ENCODE measurements at places on chromosomes 3 and 15.
A peak's percentile ranks its signal among the peaks of the same experiment; 100 is the strongest.

DNA sequence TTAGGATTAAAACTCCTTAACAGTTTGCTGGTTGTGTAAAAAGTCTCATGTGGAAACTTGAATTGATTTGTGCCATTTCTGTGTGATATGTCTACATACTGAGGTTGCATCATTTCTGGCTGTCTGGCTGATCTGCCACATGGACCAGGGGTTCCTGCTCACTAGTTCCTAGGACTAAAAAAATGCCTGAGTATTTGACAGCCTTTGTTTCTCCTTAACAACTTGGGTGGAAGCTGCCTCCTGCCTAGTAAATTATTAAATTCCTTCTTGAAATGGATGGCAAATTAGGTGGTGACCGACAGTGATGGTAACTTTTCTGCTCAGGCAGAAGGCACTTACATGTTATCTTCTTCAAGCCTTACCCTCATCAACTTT, 226.9 kb upstream of the MRPL3 start:
- no peak for DNase-seq

DNA sequence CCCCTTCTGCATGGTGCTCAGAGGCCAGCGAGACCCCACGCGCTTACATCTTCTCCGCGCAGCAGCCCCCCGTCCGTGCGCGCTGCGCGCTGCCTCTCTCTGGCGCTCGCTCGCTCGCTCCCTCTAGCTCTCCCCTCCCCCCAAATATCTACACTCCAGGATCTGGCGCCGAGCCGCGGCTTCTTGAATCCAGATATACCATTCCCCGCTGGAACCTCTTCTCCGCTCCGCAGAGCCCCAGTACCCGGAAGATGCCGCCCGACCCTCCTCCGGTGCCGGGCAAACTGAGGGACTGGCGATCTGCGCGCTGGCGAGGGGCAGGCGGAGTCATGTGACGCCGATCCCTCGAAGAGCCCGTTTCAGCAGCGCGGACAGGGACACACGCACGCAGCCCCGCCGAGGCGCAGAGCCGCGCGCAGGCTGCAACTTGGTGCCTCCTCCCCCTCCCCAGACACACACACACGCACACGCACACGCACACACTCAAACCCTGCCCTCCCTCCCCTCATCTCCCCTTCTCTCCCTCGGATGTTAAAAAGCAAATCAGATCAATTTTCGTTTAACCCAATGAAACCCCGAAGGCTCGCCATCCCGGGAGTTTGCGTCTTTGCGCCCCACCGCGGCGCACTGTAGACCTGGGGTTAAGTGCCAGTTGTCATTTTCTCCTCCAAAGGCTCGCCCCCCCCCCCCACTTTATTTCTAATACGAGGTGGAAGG, at the start of gene RASGRF1:
RASGRF1 (minus strand) TSS at position 294 of the 717 bp plus-strand sequence; CDS start at position 12, 282 bp downstream.
- DNase-seq: no peak

GRCh38 chr15:72271895-72272212, 500 bp downstream of the PARP6 start:
- no peak for DNase-seq

DNA sequence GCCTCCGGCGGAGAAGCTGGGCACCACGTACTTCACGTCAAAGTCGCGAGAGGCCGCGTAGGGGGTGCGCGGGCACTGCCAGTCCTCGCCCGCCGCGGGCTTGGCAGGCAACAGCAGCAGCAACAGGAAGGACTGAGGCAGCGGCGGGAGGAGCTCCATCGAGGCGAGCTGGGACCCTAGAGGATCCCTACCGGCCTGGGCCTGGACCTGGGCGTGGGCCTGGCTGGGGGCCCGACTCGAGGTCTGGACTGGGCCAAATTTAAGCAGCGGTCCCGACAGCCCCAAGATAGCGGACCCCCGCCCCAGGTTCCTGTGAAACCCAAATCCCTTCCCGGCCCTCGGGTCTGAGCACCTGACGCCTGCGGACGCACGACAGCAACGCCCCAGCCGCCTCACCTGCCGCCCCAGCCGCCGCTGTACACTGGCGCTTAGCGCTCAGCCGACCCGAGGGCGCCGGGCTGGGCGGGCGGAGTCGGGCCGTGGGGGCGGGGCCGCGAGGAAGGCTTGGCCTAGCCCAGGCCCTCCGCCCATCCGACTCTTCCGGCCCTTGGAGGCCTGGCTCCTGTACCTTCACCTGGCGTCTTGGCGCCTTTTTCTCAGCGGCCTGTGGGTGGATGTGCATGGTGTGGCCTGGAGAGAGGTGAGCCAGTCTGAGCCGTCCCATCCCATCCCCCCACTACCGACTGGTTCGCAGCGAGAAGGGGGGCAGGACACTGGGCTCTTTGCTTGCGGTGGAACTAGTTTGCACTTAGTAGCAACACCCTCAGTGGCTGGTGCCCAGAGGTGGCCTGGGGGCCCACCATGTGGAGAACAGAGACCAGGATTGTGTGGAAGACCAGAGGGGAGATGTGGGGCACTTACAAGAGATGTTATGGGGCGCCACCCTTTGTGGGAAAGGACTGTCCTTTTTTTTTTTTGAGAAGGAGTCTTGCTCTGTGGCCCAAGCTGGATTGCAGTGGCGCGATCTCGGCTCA, at the start of gene MST1R:
MST1R (minus strand) TSS at position 423 of the 974 bp plus-strand sequence; CDS start at position 159, 264 bp downstream.
- DNase-seq: peak; percentile 85

GRCh38 chr3:42019953-42020260, 58.0 kb upstream of the ULK4 start:
- no peak for DNase-seq

DNA sequence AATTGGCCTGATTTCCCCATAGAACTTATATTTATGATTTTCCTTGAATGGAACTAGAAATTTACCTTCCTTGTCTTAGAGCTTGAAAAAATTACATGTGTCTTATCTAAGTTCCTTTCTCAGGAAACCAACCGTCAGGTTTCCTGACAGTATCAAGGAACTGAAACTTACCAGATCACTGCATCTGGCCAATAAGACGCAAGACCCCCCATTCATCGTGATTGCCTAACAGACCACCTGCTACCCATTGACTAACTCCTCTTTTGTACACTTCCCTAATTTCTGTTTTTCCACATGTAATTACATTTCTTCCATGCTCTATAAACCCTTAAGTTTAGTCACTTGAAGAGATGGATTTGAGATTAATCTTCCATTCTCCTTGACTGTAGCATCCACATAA, 517.2 kb upstream of the CBLB start:
- DNase-seq: no peak

GRCh38 chr15:29364426-29365078, 94.9 kb upstream of the NSMCE3 start:
- DNase-seq: no peak

DNA sequence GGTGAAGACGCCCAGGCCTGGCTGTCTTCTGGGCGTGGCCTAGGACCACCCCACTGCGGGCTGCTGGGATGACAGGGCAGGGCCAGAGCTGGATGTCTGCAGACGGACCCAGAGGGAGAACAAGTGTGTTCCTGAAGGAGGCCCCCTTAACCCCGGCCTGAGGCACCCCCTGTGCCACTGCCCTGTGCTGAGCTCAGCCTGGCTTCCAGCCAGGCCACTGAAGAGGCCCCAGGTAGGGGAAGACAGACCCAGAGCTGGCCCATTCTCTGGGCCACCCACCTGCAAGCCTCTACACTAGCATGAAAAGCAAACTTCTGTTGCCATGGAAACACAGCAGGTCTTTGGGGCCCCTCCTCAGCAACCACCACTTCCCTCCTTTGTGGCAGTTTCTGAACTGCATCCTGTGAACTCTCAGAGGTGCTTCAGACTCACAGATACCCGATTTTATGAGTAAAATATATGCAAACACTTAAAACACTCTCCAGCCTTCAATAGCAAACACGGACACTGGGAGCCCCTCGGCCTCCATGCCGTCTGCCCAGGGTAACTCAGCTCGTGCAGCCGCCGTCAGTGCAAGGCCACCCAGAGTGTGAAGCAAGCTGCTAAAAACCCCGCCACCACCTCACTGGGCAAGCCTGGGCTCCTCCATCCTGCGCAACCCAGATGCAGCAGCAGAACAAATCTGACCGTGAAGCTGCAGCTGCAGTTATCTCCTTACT, 42.5 kb downstream of the CMTM6 start:
- DNase-seq: peak; percentile 96

- DNase-seq: no peak
Observed at GRCh38 chr15:41675337-41675736, 15.1 kb downstream of the MGA start.

- no peak for DNase-seq
Observed at GRCh38 chr3:105885256-105885655, 16.4 kb upstream of the CBLB start.

DNA sequence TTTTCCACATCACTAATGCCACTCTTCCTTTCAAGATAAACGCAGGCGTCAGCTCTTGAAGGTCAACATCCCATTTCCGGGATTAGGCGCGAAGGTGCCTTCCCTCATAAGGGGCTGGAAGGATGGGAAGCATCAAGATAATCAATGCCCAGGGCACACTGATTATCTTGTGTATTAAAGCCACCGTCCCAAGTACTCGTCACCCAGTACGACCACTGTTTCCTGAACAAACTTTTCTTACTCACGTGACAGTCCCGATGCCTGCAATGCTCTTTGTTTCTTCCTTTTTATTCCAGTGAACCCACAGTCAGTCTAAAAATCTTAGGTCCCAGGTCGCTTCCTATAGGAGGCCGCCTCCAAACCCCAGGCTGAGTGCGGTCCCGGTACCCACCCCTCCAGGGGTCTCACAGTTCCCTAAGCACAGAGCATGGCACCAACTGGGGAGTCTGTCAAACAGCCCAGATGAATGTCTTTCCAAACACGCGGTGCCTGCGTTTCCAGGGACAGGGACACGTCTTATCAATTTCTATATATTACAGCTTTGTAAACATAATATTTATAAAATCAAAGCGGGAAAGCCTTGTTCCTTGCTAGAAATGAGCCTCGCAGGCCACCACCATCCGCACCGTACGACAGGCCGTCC, 589 bp downstream of the ANAPC13 start:
- DNase-seq: no peak

- no peak for DNase-seq
Observed at GRCh38 chr3:164416491-164417222, 661.6 kb downstream of the SI start.

DNA sequence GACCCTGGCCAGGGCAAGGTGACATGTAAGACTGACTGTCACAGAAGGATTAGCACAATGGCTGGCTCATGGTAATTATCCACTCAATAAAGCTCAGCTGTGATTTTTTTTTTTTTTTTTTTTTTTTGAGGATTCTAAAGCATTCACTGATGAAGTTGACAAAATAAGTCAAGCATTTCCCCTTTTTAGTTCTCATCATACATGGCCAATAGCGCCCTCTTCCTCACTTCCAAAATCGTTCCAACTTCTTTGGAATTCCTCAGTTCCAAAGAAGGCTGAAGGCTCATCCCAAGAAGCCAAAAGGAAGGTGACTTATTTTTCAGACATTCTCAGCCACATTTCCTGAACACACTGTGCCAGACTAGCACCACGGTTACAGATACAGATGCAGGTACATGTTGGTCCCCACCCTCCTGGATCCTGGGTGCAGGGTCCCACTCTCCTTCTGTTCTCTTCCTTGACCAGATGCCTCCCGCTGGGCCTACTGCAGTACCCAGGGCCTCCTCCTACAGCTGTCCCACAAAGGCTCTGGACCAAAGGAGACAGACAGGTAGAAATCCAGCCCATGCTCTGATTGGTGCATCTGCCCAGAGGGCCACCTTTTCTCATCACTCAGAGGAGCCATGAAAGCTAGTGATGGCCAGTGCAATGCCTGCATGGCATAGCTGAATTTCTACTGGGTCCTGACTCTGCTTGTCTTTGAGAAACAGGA, 202.6 kb downstream of the UACA start:
- no peak for DNase-seq

- no peak for DNase-seq
Observed at GRCh38 chr3:143295201-143296080, 175.9 kb downstream of the CHST2 start.

GRCh38 chr15:69997161-69997485, 100.6 kb downstream of the TLE3 start:
- DNase-seq: no peak

GRCh38 chr3:71579935-71580406, 3.6 kb downstream of the FOXP1 start:
- no peak for DNase-seq

GRCh38 chr3:178669022-178669601, 132.9 kb downstream of the KCNMB2 start:
- DNase-seq: no peak

DNA sequence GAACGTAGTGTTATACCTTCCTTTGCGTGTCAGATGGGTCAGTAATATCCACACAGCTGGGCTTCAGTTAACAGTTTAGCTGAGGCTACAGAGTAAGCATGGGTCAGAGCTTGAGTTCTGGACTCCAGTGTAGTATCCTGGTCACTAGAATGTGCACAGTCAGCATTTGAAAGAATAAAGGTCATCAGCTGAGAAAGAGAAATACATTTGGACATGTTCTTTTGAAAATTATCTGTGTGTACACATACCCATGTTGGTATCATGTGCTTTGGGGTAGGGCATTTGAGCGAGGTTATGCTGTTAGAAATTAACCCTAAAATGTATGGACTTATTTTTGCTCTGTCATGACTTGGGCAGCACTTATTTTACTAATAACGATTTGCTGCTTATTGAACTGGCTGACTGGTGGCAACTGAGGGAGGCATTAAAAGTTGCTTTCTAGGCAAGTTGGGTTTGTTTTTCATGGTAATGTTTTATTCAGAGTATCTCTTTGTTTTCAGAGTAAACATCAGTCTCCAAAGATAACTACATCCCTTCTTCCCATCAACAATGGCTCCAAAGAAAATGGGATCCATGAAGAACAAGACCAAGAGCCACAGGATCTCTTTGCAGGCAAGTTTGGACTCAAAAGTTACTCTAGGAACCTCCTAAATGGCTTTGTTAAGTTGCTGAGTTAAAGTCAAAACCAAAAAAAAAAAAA, 16.4 kb downstream of the SNX1 start:
- no peak for DNase-seq

DNA sequence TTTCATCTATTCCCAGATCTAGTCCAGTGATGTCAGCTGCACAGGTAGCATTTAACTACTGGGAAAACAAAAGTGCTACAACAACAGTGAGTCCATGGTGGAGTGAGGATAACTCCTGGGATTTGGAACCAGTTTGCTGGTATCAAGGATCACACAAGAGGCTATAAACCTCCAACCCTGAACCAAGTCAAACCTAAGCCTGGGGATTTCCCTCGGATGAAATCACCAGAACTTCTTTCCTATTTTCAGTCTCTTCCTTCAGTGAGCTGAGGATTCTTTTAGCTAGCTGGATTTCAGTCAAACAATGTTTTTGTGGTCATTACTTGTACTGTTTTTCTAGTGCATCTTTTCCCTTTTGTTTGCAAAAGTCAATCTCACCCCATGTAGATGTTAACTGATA, 31.5 kb downstream of the SEC22C start:
- DNase-seq: no peak

DNA sequence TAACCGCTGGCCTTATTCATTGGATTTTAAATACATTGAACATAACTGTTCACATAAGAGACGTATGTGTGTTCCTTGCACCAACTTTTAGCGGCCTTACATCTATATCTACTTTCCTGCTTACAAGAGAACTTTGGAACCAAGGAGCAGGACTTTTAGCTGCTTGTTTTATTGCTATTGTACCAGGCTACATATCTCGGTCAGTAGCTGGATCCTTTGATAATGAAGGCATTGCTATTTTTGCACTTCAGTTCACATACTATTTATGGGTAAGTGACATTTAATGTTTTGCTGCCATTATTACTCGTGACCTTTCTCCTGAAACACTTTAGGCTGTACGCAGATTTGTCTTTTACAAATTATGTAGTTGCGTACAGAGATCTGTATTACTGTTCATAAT, 47.1 kb downstream of the STT3B start:
- no peak for DNase-seq

- no peak for DNase-seq
Observed at GRCh38 chr3:43320288-43320687, 33.9 kb downstream of the SNRK start.

- DNase-seq: no peak
Observed at GRCh38 chr3:14120111-14120920, 4.4 kb downstream of the CHCHD4 start.

Data from CD4-positive, alpha-beta T cell treated with Interleukin-17A for 1 hour (primary cell).